SK-MEL-5 (cell line): ENCODE measurements at places on chromosomes 12 and 14. TPM values are rescaled to one million over a fixed set of nuclear protein-coding genes. Genes with fewer than 3 reads are reported as not detected.

- DNase-seq = peak; percentile 69
Measured at GRCh38 chr12:50088577-50089335, 3.6 kb downstream of the SMARCD1 start.

DNA sequence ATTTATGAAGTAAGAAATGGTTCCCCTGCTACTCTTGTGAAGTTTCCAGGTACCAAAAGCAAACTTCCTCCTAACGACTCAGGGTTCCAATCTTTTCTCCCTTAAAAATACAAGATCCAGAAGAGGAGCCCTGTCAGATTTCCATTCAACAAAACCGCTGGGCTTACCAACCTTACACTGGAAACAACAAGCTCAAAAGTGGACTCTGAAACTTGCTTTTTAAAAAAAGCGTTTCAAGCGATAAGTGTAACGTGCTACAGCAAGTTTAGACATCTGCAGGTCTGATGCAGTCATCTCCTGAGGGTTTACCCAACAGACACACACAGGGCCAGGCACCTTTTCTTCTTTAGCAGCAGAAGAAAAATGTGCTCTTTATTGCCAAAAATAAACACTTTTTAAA is 6.9 kb upstream of the CREBL2 start:
- no peak for DNase-seq

- DNase-seq = no peak
Measured at GRCh38 chr12:127295630-127296029, 971.3 kb upstream of the TMEM132C start.

- DNase-seq = no peak
Measured at GRCh38 chr14:99961826-99962518, 103.2 kb upstream of the EVL start.

DNA sequence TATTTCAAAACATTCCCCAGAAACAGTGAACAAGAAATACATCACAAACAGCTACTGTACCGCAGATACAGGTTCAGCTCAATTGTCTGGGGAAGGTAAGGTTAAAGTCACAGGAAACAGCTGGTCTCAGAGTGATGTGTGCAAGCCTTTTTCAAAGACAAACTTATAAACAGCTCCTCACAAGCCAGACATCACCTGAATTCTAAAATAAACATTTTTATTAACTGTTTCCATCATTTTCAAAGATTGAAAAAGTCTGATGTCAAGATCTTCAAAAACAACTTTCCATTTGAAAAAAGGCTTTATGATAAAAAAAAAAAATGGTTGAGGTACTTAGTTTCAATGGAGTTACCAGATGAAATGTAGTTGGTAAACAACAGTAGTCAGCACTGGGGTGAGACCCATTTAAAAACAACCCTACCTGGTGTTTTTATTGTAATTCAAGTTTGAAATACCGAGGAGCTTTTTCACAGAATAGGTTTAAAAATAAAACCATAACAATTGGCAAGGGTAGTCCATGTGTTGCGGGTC is 4.0 kb downstream of the BTG1 start:
- no peak for DNase-seq

GRCh38 chr14:72904840-72905561 is 11.1 kb upstream of the DPF3 start:
- peak; percentile 73 for DNase-seq

GRCh38 chr12:13435235-13435933 is 238.9 kb downstream of the EMP1 start:
- DNase-seq = peak; percentile 49

DNA sequence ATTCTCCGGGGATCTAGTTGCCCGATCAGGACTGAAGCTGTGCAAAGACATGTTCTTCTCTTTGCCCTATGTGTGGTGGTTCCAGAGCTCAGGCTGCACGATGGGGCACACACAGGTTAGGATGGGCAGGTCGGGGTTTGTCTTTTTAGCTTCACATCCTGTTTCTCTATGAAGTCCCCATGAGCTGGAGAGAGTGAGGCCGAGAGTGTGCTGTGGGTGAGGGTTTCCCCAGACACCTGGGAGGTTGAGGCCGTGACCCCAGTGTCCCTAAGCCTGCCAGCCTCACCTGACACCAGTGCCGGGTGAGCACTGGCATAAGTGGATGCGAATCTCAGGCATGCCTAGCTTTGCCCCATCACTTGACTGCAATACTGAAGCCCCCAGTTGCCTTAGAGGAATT is 32.9 kb upstream of the IGF1 start:
- no peak for DNase-seq

The PDE3A gene
- total RNA-seq = 29.0 and 30.5 TPM in 2 replicates

- DNase-seq = no peak
Measured at GRCh38 chr14:89900802-89901201, 53.7 kb downstream of the EFCAB11 start.

DNA sequence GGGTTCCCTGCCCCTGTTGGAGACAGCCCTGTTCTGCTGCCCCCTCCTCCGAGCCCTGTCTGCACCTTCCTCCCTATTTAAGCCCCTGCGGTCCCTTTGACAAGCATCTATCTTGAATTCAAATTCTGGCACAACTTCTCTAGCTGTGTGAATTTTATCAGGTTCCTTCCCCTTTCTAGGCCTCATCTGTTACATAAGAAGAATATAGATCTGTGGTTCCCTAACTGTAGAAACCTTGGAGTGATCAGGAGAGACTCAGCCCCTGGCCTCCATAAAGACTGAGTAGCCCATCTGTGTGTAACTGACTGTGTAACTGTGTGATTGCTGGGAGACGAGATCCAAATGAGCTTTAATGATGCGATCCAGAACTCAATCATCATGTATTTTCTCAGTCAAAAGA is 13.0 kb upstream of the RACGAP1 start:
- no peak for DNase-seq

The DEGS2 gene
- not detected in 2 replicates for total RNA-seq

GRCh38 chr12:31958569-31959160 is 550 bp upstream of the RESF1 start:
- no peak for DNase-seq

GRCh38 chr12:64525461-64526160 is 73.7 kb downstream of the TBK1 start:
- DNase-seq = no peak

The CLEC12A gene
- total RNA-seq = not detected in 2 replicates

DNA sequence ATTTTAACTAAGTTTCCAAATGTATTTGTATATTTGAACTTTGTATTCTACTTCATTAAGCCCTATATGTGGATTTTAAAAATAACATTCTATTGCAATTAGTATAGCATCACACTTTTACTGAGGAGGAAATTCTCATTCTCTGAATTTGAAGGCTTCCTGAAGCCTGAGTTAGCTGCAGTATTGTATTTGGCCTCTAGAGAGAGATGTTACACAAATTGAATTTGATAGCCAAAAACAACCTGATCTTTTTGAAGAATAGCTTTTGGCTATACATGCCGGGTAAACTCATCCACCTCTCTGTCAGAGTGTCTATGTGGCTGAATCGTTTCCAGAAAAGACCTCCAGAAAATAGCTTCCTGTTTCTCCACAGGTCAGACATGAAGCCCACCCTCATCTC is 316.5 kb upstream of the OR4E1 start:
- DNase-seq = peak; percentile 44
